Hippocampal formation (tissue), 2 donors: ENCODE measurements at places on chromosomes 4 and X.
A peak's percentile ranks its signal among the peaks of the same experiment; 100 is the strongest.

- no peak for DNase-seq
Observed at GRCh38 chr4:145348291-145348690, 133.4 kb upstream of the SMAD1 start.

GRCh38 chr4:144296941-144297340, 156.4 kb upstream of the GYPA start:
- DNase-seq = no peak

DNA sequence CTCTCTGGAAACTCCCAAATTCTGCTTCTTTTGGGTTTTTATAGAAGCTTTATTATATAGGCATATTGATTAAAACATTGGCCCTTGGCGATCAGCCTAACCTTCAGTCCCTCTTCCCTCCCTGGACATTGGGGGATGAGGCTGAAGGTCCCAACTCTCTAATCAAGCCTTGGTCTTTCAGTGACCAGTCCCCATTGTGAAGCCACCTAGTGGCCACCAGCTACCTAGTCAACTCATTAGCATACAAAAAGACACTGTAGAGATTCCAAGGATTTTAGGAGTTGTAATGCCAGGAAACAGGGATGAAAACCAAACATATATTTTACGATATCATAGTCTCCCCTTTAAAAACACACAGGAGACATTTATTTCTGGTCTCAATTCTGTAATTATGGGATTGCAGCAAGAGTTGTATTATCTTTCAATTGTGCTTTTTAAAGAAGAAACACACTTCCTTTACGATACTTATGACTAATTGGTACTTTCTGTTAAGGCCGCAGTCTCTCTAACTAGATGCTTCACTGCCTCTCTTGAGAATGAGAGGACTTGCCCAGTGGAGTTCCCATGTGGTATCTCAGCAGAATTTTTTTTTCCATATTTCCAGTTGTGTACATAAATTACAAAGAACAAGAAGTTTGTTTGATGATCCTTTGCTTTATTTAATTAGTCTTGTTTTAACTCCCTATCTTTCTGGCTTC, 58.2 kb downstream of the WDR17 start:
- DNase-seq = peak; percentile 9

- DNase-seq = no peak
Observed at GRCh38 chrX:136812286-136812685, 31.6 kb upstream of the ARHGEF6 start.

GRCh38 chrX:125089761-125090445, 229.8 kb upstream of the TEX13C start:
- no peak for DNase-seq

GRCh38 chr4:81255524-81255923, 40.5 kb upstream of the PRKG2 start:
- DNase-seq = no peak

- no peak for DNase-seq
Observed at GRCh38 chr4:41427931-41428600, 109.9 kb upstream of the LIMCH1 start.

- DNase-seq = no peak
Observed at GRCh38 chr4:116639070-116639577, 446.3 kb downstream of the TRAM1L1 start.

DNA sequence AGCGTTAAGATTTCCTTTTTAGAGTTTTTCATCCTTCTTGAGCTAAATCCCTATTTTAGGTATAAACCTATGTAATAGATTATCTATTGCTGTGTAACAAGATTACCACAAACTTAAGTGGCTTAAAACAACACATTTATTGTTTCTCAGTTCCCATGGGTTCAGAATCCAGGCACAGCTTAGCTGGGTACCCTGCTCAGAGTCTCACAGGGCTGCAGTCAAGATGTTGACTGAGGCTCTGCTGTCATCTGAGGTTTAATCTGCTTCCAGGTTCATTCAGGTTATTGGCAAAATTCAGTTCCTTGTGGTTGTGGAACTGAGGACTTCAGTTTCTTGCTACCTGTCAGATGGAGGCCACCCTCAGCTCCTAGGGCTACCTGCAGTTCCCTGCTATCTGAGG, 60.9 kb downstream of the GK start:
- DNase-seq = no peak

DNA sequence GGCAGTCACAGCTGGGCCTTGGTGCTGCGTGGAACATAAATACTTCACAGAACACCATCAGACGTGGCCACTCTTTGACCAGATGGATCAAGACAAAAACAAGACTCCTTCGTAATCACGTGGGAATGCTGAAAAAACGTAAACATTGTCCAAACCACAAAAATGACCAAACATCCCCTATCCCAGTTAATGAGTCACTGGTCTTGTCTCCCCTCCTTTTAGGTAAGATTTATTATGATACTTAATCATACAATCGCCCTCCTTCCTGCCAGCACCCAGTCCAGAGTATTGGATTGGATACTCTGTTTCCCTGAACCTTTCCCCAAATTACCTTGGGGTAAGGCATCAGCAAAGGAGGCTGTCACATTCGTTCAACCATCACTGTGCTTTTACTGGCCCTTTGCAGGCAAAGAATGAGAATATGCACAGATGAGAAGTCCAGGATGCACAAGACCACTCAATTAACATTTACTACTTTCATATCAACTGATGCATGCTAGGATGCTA, 601 bp upstream of the TCEANC start:
- no peak for DNase-seq

DNA sequence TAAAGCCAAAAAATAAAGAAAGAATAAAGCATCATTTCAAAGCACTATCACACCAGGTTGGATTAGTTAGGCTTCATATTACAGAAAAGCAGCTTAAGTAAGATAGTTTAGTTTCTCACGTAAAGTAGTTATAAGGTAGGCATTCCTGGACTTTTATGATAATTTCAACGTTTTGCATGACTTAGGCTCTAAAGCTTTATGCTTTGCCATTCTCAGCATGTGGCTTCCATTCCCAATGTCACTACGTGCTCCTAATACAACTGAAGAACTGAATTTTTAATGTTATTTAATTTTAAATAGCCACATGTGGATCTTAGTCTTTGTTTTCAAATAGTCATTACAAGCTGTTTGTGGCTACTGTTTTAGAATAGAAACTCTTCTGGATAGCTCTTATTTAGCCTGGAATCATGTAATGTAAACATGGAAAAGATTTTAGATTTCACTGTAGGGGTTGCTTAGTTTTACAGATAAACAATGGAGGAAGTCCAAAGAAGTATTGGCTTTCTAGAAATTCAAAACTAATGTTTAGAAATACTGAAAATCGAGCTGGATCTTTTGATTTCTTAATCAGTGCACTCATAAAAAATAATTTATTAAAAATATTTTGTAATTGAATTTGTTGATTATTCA, 710.0 kb downstream of the IL1RAPL1 start:
- no peak for DNase-seq

- DNase-seq = no peak
Observed at GRCh38 chr4:71749008-71749594, 34.8 kb downstream of the GC start.

DNA sequence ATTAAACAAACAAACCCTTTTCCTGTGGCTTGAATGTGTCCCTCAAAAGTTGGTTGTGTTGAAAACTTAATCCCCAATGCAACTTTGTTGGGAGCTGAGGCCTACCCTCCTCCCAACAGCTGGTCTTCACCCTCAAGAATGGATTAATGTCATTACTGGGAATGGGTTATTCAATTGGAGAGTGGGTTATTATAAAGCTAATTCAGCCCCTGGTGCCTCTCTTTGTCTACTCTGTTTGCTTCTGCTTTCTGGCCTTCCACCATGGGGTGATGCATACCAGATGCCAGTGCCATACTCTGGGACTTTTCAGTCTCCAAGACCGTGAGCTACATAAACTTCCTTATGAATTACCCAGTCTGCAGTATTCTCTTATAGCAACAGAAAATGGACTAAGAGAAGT, 706.5 kb downstream of the CCSER1 start:
- no peak for DNase-seq

- DNase-seq = no peak
Observed at GRCh38 chr4:11230866-11231265, 197.8 kb downstream of the HS3ST1 start.

- DNase-seq = no peak
Observed at GRCh38 chrX:39017716-39018115, 216.5 kb downstream of the MID1IP1 start.

DNA sequence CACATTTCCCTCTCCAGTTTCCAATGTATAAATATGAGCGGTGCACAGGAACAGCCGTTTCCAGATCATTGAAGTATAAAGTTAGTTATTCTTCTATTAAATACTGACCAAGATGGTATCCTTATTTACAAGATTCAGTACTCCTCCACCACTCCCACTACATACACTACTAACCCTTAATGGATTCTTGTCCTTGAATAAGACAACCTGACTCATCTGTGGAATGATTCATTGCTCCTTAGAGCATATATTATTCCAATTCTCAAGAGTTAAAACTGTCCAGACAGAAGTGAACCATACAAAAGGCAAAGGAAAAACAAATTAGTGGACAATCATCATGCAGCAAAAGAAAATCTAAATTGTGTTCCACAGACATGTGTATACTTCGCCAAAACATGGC, 373.3 kb downstream of the IDS start:
- no peak for DNase-seq

DNA sequence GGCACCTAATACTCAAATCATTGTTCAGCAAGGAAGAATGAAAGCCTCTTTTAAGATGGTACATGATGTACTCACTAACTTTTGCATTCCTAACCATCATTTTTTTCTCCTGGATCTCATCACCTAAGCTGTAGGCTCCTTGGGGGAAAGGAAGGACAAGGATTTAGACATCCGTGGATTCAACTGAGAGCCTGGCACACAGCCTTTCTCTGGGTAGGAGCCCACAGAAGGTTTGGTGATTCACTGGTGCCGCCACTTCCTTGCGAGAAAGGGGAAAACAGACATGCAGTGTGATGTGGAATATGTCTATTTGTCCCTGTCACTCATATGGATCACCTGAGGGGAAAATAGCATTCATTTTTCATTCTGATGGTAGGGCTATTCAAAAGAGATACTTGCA, 147.3 kb downstream of the PCDH7 start:
- no peak for DNase-seq

- DNase-seq = peak; percentile 25
Observed at GRCh38 chr4:181281451-181281850, 961.8 kb upstream of the TENM3 start.

GRCh38 chrX:22634083-22634482, 361.4 kb downstream of the CBLL2 start:
- no peak for DNase-seq

DNA sequence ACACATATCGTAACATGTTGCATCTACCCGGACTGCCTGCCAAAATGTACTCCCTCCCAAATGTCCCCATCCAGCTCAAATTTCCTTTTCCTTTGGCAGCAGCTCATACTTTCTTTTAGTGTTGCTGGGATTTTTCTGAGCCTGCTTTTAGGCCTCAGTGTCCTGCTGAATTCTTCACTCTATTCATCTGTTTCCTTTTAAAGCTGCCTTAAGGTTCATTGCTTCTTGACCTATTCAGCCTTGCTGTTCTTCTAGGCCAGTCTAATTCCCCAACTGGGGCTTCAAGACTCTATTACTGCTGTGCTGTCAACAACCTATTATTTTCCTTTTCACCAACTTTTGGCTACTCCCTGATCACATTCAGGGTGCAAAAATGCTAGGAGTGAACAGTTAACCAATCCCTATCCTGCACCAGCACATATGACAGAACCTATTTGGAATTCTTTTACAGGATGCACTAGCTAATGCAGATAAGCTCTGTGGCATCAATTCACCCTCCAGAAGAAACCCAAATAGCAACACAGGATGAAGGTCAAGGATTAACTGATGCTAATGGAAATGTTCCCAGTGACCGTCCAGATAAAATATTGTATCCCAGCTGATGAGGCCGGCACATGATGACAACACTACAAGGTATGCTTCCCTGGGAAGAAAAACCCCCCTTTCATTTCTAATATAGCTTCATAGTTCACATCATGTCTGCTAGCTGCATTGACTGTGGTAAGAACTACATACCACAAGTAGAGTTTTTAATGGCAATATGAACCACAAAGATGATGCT, 114.7 kb upstream of the TTC29 start:
- DNase-seq = no peak

DNA sequence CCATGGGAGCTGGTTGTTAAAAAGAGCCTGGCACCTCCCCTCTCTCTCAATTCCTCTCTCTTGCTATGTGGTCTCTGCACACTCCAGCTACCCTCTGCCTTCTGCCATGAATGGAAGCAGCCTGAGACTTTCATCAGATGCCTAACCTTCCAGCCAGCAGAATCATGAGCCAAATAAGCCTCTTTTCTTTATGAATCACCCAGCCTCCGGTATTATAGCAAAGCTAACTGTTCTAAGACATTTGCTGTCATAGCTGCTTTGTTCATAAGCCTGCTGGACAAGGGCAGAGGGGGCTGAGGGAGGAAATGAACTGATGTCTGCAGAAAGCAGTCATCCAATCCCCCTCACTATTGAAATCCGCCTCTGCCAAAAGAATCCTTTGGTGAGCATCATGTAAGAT, 196.7 kb downstream of the ZNF330 start:
- no peak for DNase-seq

DNA sequence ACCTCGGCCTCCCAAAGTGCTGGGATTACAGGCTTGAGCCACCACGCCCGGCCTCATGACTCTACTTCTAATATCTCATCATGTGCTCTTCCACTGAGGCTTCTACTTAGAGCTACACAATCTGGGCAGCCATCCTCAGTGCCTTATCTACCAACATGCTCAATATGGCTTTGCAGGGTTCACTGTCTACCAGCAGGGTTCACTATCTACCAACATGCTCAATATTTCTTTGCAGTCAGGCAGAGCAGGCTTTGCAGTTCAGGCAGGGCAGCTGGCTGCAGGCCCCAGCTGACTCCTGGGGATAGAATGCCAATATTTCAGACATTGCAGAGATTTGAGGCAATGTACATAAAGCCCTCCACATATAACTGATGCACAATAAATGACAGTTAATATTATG, 47.5 kb downstream of the PKD2 start:
- no peak for DNase-seq

DNA sequence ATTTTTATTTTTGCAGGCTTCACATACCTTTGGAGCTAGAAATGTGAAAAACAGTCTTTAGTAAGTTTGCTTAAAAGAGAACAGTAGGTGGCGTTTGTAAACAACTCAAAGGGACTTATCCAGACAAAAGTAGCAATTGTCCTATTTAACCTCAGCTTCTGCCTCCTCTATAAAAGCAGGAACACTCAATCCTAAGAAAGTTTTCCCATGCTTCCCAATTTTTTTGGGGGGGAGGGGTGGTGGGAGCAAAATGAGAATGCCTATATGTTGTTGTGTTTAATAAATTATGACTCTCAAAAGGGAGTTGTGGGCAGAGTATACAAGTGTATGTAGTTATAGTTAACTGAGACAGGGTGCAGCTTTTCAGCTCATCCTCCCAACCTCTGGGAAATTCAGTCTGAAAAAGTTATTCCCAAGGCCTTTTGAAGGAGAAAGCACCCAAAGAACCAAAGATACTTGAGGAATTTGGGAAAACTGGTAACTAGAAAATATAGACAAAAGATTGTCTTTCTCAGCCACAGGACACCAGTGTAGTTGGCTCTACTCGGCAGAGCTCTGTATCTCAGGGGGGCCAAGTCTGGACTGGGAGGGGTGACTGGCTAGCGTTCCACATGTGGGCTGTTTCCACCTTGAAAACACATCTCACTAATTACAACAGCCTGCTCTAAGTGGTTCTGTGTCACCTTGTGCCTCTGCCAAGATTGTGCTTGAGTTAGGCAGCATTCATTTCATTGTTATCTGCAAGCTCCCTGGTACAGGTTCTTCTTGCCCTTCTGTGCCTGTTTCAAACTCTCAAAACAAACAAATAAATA, 2.8 kb downstream of the SFRP2 start:
- peak; percentile 71 for DNase-seq

- no peak for DNase-seq
Observed at GRCh38 chrX:137051978-137052642, 18.3 kb upstream of the GPR101 start.

- no peak for DNase-seq
Observed at GRCh38 chrX:119492463-119492862, 24.2 kb downstream of the SLC25A5 start.

- DNase-seq = no peak
Observed at GRCh38 chr4:140710908-140711622, 45.1 kb downstream of the TBC1D9 start.
